G401 (cell line): ENCODE measurements at places on chromosomes 16 and 17.
A peak's percentile ranks its signal among the peaks of the same experiment; 100 is the strongest.

DNA sequence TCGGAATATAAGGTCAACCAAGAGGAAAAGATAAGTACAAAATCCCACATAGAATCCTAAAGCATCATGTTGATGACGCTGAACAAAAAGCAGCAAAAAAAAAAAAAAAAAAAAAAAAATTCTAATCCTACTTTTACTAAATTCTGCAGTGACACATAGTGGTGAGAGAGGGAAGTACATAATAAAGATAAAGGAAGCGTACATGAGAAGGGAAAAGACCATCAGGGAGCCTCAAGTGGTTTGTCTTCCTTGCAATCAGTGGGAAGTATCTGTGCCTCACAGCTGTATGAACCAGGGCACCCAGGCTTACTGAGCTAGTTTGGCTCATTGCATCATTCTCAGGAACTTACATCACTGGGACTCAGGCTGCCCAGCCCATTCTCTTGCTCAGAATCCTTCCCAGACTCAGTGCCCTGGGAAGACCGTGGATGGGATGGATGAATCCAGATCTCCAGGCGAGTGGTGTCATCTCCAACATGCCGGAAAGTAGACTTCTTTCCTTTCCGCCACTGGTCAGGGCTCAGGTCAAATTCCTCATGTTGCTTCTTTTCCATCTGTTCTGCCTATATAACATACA lies 21.2 kb downstream of the SMG6 start:
- DNase-seq = peak; percentile 65

DNA sequence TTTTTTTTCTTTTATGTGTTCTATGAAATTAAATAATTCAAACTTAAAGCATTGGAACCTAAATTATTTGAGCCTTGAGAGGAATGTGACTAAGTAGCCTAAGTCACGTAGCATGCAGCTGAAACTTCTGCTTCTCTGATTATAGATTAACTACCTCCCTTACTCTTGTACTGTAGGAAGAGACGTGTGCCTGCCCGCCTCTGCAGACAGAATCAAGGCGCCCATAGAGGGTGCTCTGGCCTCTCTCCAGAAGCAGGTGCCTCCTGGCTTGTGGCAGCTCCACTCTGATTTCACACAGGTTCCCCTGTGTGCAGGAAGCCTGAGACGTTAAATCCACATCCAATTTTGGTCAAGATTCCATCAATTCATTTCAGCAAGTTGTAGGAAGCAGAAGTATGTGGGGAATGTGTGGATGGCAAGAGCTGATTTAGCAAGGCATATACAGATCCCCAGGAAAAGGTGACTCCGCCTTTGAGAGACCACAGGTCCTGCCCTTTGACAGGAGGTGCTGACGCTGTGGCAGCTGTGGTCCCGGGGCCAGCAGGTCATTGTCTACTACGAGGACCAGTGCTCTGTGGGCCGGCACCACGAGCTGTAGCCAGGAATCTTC lies 1418.8 kb downstream of the CDH11 start:
- no peak for DNase-seq

- no peak for DNase-seq
These were observed 9.9 kb downstream of the DNASE1 start for GRCh38 chr16:3664187-3664896.

DNA sequence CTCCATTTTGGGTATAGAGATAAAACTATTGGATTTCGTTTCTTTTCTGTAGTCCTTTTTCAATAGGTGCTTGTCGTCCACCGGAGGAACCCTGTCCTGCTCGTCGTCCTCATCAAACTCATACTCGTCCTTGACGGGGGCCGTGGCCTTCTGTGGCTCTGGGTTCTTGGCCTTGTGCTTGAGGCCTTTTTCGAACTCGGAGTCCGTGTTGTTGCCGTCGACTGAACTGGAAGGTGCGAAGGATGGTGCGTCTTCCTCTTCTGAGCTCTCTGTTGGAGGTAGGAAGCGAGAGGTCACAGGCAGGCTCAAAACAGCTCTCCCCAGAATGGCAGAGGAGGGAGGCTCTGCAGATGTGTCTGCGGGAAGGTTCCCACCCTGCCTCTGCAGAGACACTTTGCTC lies 67.9 kb downstream of the ZNF778 start:
- no peak for DNase-seq

DNA sequence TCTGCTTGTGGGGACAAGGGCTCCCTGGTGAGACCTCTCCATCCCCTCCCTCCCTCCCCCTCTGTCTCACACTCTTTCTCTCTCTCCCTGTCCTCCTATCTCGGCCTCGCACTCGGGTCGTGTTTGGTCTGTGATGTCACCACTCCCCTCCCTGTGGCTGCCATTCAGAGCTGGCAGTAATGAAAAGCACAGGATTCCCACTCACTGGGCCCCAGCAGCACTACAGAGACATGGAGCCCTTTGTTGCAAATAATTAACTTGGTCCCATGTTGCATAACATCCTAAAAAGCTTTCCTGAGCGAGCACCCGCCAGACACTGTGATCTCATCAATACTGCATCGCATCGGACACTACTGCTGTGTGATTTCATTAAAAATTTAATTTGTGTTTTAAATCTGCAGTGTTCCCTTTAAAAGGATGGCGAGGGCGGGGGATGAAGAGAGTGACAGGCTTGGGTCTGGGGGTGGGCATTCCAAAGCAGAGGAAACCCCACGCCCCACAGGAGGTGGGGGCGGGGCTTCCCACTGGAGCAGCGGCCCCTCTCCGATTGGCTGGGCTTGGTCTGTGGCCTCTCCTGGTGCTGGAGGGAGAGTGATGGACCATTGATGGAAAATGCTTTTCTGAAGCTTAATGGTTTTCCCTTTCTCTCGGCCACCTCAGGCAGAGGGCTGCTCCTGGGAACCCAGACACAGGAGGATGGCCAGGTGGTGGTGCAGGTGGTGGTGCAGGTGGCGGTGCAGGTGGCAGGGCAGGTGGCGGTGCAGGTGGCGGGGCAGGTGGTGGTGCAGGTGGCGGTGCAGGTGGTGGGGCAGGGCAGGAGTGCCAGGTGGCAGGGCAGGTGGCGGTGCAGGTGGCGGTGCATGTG lies 15.3 kb upstream of the NPTX1 start:
- no peak for DNase-seq

- no peak for DNase-seq
These were observed 229.2 kb downstream of the SHISA9 start for GRCh38 chr16:13130586-13130985.

DNA sequence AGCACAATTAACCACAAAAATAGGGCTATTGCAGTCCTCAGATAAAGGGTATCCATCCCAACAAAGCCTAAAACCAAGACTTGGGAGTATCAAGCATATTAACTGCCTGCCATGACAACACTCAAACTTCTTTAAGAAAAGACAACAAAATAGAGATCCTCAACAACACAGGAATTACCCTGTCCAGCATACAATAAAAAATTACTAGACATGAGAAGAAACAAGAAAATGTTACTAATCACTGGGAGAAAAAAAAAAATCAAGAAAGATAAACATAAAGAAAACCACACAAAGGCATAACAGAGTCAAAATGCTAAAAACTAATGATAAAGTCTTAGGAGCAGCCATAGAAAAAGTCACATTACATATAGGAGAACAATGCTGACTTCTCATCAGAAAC lies 73.9 kb downstream of the SLC39A11 start:
- no peak for DNase-seq

- no peak for DNase-seq
These were observed 98.5 kb downstream of the RAP1GAP2 start for GRCh38 chr17:2894782-2895181.

DNA sequence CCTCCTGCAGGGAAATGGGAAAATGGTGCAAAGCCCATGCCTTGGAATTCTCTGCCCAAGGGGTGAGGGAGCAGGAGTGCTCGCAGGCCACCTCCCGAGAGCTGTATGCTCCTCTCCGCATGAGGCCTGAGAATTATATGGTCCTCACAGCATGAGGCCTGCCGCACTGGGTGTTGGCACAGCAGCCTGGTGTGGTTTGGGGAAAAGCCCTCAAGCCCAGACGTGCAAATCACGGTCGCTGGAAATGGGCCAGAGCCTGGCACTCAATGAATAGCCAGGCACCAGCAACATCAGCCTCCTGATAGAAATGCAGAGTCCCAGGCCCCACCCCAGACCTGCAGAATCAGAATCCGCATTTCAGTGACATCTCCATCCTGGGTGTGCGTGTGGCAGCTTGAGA lies 156.4 kb upstream of the FOXF1 start:
- DNase-seq = no peak

DNA sequence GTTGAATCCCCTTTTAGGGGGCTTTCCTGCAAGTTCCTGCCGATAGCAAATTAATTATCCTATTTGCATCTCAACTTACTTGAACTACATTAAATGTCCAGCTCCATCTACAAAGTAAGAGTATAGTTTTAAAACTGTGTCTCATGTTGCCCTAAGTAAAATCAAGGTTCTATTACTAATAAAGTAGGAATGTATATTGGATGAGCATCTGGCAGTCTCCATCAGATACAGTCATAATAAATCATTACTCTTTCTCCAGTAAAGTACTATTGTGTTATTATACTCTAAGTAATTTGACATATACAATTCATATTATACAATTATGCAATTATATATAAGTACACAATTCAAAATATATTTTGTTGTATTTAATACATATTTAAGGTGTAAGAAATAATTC lies 249.3 kb downstream of the CEP112 start:
- no peak for DNase-seq

DNA sequence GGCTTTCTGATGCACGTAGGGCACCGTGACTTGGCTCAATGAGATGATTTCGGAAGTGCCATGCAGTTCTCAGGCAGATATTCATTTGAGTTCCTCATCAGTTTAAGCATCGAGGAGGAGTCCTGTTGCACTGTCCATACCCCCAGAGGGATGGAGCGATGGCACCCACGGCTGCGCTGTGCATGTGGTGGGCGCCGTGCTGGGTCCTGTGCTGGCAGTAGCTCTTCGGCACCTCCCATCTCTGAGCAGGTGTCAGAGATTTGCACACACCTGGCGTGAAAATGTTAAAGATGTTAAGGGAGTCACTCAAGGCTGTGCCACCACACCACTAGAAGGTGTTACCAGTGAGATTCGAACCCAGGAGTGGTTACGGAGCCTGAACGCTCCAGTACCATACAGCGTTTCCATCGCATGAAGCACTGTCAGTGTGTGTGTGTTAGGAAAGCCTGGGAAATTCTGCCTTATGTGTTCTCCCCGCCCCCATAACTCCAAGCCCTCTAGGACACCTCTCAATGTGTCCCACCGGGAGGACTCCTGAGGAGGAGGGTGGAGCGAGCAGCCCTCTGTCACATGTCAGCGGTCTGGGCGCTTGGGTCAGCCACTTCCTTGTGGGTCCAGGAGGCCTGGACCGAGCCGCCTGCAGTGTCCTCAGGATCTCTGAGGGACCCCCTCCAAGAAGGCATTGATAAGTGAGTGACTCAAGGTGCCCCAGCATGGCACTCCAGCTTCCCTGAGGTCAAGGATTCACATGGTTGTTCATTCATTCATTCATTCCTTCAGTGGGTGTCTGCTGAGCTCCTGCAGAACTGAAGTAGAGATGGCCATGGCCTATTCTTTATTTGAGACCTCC lies 3.8 kb downstream of the MRC2 start:
- DNase-seq = no peak

- peak; percentile 52 for DNase-seq
These were observed at the start of gene TNFSF12 for GRCh38 chr17:7548585-7549400. Gene TNFSF12, plus strand, starts transcription at chr17:7549058. Its CDS starts 96 bp downstream, at chr17:7549154.

DNA sequence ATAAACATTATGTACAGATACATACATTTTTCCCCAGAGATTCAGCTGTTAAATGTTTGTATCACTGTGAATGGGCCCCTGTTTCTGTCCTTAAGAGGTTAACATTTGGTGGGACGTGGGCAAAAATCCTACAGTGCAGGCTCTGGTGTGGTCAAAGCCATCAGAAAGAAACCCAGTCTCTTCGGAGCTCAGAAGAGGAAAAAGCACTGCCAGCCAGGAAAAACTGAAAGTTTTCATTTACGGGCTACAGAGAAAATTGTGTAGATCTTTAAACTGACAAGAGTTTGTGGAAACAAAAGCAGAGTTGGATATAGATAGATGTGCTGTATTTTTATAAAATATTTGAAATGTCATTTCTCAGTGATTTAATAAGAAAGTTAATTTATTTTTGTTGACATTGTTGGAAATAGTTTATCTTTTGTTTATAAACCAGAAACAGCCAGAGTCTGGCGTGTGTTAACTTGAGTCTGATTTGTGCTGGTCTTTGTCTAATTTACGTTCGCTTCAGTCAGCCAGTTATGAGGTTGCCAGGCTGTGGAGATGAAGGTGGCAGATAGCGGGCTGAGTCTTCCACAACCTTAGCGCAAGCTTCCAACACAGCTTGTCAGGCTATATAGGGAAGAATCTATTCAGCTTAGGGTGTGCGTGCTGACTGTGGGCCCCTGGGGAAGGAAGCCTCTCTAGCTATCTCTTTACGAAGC lies 9.5 kb upstream of the TEKT3 start:
- DNase-seq = no peak

- DNase-seq = no peak
These were observed 800 bp downstream of the ZNF747 start for GRCh38 chr16:30533748-30534367.

- no peak for DNase-seq
These were observed 5.0 kb upstream of the HSD17B1 start for GRCh38 chr17:42547698-42548069.

GRCh38 chr16:11743308-11744074 lies 834 bp upstream of the TXNDC11 start:
- no peak for DNase-seq

DNA sequence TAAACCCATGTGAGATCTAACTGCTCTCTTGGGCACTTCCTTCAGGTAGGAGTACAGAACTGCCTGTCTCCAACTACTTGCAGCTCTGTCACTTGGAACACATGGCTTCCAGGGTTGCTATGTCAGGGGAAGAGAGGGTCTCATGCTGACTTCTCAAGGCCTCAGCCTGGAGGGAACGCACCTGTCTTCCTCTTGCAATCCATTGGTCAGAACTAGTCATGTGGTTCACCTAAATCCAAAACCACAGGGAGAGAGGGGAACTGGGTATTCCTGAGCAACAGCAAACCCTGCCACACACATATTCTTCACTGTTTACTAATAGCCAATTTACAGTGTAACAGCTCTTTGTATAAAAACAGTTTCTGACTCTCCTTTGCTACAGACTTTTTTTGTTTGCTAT lies 206.1 kb downstream of the KCNJ2 start:
- no peak for DNase-seq

DNA sequence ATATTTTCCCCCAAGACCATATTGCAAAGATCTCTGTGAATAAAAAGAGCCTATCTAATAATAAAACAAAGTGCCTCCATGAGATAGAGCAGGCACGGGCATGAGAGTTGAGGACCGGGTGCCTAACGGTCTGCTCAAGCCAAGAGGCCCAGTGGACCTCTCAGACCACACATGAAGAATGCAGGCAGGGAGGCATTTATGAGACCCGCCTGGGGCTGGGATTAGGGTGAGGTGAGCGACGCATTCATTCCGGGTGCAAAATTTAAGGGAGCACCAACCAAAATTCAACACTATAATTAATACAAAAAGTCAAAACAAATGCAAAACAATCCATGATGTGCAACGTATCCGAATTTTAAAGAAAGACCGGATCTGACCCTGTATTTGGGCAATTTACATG lies 108.5 kb downstream of the MAF start:
- no peak for DNase-seq
